ENCODE measurements at places on chromosomes 3 and 15.

- DNase-seq, result no peak
Observed at GRCh38 chr3:131396170-131396569, 14.6 kb downstream of the NUDT16 start.

GRCh38 chr3:5813521-5813920, 626.0 kb downstream of the EDEM1 start:
- DNase-seq, result no peak

DNA sequence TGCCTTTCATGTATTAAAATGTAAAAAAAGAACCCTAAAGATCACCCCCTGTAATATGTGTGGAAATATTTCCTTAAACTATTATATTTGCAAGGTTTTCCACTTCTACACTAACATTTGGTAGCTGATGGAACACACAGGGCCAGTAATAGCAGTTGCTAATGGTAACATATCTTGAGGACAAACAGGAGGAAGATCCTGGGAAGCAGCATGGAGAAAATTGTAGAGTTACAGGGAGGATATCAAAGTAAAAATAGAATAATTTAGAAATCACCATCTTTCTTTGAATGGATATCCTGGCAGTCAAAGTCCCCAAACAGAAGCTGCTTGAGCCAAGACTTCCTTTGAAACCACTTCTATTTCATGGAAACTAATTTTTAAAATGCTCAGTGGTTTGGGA, 29.5 kb upstream of the OSTN start:
- DNase-seq, result no peak

DNA sequence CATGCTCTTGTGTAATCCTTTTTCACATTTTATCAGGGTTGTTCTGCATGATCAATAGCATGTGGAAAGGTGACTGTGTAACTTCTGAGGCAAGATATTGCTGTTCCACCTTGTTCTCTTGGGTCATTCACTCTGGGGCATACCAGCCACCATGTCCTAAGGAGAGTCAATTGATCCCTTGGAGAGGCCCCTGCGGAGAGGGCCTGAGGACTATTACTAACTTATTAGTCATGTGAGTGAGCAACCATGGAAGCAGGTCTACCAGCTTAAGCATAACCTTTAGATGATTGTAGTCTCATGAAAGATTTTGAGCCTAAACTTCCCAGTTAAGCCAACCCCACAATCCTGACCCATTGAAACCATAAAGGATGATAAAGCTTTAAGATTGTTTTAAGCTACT, 22.0 kb upstream of the COL6A5 start:
- DNase-seq, result no peak

- no peak for DNase-seq
Observed at GRCh38 chr15:20643829-20644425, 102.3 kb upstream of the GOLGA6L6 start.

DNA sequence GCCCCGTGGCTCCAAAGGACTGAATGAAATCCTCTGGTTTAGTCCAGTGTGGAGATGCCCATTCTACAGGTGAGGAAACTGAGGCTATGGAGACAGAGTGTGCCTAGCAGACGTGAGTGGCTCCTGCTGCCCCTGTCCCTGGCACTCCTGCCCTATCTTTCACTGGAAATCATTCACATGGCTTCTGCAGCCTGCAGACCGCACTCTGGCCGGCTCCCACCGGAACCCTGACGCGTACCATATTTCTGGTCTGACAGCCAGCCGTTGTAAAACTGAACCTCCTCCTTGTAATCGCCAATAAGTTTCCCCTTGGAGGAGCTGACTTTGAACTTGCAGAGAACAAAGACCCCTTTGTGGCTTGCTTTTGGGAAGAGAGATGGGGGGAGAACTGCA, 136.5 kb downstream of the CHSY1 start:
- no peak for DNase-seq

Measured in NCI-H2029 treated with DMSO at 0.1 percent for 48 hours (cell line).